ENCODE measurements at places on chromosomes 2 and 18.

DNA sequence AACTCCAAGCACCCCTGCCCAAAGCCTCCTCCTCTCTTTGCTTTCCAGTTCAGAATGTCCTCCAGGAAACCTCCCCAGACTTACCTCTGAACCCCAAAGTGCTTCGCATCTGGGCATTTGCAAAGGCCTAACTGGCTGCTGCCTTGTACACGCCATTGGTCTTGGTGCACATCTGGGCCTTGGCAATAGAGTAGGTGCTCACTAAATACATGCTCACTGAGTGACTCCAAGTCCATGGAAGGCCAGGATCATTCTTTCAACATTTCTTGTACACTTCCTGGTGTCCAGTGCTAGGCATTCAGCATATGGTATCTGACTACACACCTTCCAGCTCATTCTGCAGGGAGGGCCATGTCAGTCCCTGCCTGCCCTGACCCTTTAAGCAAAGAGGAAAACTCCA is 28.4 kb downstream of the MRPL35 start:
- no peak for DNase-seq

DNA sequence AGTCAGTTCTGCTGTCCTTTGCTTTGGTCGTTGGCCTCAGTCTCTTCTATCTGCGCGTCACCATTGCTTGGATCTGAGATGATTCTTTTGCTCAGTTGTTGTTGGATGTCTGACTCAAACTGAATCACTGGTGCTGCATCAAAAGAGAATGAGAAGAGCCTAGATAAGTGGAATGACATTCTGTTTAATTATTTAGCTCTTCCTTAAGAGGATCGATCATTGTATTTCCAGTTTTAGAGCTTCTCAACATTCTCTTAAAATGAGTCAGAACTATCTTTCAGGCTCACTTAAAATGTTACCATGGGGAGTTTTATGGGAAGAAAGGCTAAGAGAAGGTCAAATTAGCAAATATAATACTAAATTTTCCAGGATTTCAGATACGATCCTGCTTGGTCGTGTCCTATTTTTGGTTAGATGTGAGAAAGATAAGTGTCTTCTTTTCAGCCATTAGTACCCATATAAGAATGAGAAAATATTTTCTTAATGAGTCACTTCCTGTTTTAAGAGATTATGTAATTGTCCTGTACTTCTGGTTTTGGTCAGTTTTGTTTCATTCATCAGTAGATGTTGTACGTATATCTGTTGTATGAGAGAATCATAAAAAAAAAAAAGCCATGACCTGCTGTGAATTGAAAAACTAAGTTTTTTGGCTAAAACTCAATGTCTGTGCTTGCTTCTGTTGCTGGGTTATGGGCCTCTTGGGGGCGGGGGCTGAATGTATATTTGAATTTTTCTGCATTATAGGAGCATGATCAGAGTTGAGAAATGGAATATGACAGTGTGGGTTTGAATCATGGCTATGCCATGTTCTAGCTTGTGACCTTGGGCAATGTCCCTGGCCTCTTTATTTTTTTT is 31.6 kb upstream of the CASP10 start:
- DNase-seq, result peak; percentile 92

DNA sequence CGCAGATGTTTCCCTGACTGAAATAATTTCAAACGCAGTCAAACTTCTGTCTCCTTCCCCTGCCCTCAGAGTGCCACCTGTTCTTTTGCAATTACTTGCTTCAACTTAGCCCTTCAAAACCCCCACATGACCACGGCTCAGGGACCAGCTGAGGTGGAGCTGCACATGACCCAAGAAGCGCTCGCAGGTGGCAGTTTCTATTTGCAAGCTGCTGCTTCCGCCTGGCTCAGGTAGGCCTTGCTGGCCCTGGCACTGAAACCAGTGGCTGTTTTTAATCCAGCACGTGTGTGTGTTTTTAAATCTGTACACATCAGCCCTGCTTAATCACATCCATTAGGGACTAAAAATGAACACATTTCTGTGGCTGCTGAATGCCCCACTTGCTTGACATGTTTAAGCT is 95.3 kb downstream of the CCDC93 start:
- no peak for DNase-seq

DNA sequence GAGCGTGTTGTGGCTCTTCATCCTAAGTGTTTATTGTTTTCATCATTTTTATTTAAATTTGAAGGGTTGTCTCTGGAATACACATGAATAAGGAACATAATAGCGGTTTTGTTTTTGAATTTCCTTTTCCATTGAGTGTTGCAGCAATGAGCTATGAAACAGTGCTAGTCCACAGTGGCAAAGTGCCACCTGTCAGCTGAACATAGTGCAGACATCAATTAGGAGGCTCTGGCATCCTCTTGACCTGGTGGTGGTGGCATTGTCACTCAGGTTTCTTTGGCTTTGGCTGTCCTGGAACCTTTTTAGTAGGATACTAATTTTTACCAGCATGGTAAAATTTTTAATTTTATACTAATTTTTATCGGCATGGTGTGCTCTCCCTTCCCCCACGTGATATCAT is 63.2 kb downstream of the UGGT1 start:
- DNase-seq, result no peak

GRCh38 chr2:60446413-60447267 is 106.8 kb downstream of the BCL11A start:
- no peak for DNase-seq

DNA sequence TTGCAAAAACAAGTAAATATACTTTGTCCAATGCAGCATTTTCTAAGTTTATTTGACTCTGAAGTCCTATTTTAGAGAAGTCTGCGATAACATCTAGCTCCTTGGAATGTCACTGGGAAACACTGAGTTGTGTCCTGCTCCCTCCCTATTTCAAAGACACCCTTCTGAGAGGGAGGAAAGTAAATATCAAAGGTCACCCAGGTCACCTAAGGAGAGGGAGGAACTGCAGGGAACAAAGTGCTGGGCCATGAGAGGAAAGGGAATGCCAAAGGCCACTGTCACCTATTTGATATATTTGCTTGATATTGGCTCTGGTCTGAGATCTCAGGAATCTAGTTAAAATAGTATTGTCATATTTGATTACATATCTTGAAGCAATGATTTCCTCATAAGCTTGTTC is 201.3 kb downstream of the GCA start:
- DNase-seq, result no peak

- DNase-seq, result no peak
These were observed 92.0 kb downstream of the NDUFA10 start for GRCh38 chr2:239932881-239933735.

GRCh38 chr2:145617420-145617819 is 1097.5 kb upstream of the ZEB2 start:
- no peak for DNase-seq

DNA sequence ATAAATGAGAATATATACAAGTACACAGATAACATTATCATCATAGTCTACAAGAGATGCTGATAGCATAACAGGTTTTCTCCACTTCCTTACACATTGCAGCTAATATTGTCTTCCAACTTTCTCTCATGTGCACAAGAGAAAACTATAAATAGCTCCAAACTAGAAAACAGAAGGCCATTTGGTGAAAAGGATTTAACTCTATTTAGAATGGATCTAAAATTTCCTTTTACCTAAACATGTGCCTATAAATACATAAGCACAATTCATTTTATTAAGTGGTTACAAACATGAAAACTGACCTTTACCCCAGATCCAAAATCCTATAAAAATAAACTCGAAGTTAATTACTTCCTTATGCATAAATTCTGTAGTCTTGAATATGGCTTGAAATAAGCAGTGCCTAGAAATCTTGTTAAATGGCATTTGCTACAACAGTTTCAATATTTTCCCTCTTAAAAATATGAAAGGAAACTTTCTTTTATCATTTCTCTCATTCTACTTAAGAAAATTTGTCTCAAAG is 41.6 kb downstream of the SLC25A12 start:
- DNase-seq, result no peak

GRCh38 chr2:101884423-101884822 is 107.3 kb upstream of the IL1R2 start:
- DNase-seq, result no peak

GRCh38 chr2:6730649-6731532 is 134.8 kb downstream of the CMPK2 start:
- no peak for DNase-seq

- DNase-seq, result no peak
These were observed 72.4 kb downstream of the PRKCE start for GRCh38 chr2:45723857-45724256.

GRCh38 chr2:112923237-112923966 is 12.4 kb downstream of the IL37 start:
- DNase-seq, result no peak

DNA sequence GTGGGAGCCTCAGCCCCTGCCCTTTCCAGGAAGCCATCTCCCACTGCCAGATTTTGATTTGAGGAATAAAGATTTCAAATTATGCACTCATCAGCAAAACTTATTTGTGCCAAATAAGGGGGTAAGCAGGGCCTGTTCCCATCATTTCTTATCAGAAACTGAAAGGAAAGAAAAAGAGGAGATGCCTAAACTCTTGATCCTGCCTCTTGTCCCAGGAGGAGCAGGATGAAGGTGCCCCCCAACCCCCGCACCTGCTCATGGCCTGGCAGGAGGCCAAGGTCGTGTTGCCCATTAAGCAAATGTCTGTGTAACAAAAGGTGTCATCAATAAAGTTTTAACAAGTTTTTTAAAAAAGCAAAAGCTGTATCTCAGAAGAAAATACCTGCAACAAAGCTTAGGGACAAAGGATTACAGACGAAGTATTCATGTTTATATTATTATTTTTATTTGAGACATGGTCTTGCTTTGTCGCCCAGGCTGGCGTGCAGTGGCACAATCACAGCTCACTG is 80.0 kb downstream of the INPP5D start:
- DNase-seq, result no peak

DNA sequence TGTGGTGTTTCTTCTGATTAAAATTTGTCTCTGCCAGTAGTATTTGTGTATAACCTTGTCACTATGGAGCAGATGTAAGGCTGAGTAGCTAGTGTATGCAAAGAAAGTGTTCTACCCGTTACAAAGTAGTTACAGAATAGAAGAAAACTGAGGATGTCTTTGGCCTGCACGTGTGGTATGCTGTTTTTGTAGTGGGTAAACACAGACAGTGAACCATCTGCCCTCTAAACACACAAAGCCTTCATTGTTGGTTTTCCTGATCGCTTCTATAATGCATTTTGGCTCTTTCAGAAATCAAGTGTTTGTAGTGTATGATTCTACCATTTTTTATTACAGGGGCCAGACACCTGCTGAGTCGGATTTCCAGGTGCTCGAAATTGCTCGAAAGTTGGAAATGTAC is 61.5 kb downstream of the FARP2 start:
- no peak for DNase-seq

DNA sequence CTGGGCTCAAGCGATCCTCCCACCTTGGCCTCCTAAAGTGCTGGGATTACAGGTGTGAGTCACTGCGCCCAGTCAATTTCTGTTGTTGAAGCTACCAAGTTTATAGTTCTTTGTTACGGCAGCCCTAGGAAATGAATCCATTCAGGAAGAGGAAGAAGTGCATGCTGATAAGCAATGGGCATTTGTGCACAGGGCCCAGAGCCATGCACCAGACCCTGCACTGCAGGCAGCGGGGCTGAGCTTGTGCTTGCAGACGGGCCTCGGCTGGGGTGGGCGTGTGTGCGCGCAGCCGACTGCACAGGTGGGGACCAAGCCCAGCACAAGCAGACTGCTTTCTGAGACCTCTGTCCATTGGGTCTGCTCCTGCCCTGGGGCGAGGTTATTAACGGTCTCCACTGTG is 144.6 kb downstream of the CABLES1 start:
- no peak for DNase-seq

- DNase-seq, result peak; percentile 8
These were observed 548.5 kb downstream of the SLC4A3 start for GRCh38 chr2:220175967-220176366.

- DNase-seq, result no peak
These were observed 1341.3 kb upstream of the PIK3C3 start for GRCh38 chr18:40613721-40614120.

- DNase-seq, result no peak
These were observed 813.1 kb upstream of the POU3F3 start for GRCh38 chr2:104040771-104041170.

DNA sequence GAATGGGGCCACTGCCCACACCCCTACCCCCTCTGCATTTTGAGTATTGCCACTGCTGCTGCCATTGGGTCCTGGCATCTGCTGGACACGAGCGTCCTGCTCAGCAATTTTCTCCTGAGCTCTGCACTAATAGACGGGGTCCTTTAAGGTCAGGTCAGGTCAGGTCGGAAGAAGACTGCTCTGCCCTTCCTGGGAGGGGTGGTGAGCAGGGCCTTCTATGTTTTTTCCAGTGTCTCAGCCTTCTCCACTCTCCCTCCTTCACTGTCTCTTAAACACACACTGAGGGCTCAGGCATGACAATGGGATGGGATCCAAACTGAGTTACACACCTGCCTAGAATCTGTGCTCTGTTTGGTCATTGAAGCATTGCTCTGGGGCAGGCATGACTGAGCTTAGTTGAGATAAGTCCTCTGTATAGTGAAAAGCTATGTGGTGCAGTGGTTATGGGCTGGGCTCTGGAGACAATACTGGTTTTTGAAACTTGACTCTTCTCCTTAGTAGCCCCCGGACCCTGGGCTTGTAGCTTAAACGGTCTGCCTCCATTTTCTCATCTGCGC is 10.6 kb downstream of the MYO1B start:
- peak; percentile 39 for DNase-seq

DNA sequence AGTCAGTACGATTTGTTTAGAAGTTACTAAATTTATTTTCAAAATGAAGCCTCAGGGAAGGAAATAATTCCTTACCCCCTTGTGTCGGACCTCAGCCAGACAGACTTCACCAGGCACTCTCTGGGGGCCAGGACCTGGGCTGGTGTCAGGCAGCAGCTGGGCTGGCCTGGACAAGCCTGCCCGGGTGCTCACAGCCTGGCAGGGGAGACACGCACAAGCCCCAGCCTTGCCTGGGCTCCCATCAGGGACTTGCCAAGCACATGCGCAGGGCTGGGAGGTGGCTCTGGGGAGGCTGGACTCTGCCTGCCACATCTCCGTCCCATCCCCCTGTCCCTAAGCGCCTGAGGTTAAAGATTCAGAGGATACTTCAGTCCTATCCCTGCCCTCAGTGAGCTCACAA is 56.8 kb upstream of the HS6ST1 start:
- DNase-seq, result no peak

DNA sequence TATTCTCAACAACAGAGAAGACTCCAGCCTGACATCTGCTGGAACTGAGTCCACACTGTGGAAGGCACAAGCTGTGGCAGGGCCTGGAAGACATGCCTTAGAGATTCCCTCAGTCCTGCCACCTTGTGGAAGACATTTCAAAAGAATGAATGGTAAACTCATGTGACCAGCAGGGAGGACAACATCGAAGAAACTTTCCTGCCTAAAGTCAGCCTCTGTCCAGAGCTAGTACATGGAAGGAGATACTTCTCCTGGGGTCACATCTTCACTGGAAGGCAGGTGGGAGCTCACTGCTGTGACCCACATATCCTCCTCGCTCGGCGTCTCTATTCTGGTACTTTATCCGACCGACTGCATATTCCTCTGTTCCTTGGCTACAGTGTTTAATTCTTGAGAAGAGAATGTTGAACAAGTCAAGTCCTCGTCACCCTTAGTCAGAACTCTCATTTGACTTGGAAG is 59.5 kb downstream of the PUM2 start:
- DNase-seq, result peak; percentile 61

- DNase-seq, result peak; percentile 79
These were observed at the start of gene RAB12 for GRCh38 chr18:8608795-8609658. RAB12 (plus strand) TSS chr18:8609437; CDS start chr18:8609440, 3 bp downstream.

Data from astrocyte (in vitro differentiated cells and primary cell).